Smooth muscle cell of the brain vasculature (primary cell): ENCODE measurements at places on chromosomes 6 and 20.

- DNase-seq: peak; percentile 47
These were observed 120.7 kb downstream of the ZFAND3 start for GRCh38 chr6:37940074-37940847.

GRCh38 chr20:35568645-35569044, 26.8 kb downstream of the ERGIC3 start:
- no peak for DNase-seq

- no peak for DNase-seq
These were observed 52.3 kb downstream of the SLC22A3 start for GRCh38 chr6:160400446-160400845.

GRCh38 chr20:18164356-18164755, 26.7 kb downstream of the KAT14 start:
- DNase-seq: no peak

GRCh38 chr6:140360651-140361050, 986.2 kb upstream of the CITED2 start:
- DNase-seq: no peak

- no peak for DNase-seq
These were observed 95.1 kb upstream of the RNF217 start for GRCh38 chr6:124867121-124867520.

- DNase-seq: no peak
These were observed 181.6 kb upstream of the SYNCRIP start for GRCh38 chr6:85824329-85824728.

GRCh38 chr6:6858533-6858982, 249.2 kb upstream of the RREB1 start:
- no peak for DNase-seq

GRCh38 chr20:2348336-2348735, 32.4 kb upstream of the TGM6 start:
- no peak for DNase-seq

DNA sequence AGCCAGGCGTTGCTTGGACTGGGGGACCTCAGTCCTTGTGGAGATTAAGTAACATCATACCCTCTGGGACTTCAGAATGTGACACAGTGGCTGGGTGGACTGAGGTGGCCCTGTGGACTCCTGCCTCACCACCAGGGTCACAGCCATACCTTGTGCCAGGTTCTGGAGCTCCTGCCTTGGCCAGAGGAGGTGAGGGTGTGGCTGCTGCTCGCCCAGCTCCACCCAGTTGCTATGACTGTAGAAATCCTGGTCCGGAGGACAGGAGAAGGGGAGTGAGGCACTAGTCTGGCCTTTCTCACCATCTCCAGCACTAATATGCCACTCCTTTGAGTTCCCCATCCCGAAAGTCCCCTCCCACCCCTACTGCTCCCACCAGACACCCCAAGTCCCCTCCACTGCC, 1.9 kb downstream of the VWA7 start:
- DNase-seq: no peak

- DNase-seq: no peak
These were observed 50.8 kb upstream of the MLN start for GRCh38 chr6:33854572-33855030.
